ENCODE measurements at places on chromosomes 6 and 20. TPM values are rescaled to one million over a fixed set of nuclear protein-coding genes. Genes with fewer than 3 reads are reported as not detected.

Gene MYB
- total RNA-seq: 4.8 TPM

Gene OXT
- 46.4 TPM for total RNA-seq

Gene PHACTR3
- 43.8 TPM for total RNA-seq

Gene TRAM2
- 2.8 TPM for total RNA-seq

Gene TMEM244
- not detected for total RNA-seq

Gene GPR6
- 12.2 TPM for total RNA-seq

Gene GMEB2
- total RNA-seq: 7.8 TPM

Gene EEF1A2
- 313 TPM for total RNA-seq

Gene ARFGAP1
- 37.6 TPM for total RNA-seq

Gene NKX2-4
- 2.1 TPM for total RNA-seq

Gene RSPO3
- 3.7 TPM for total RNA-seq

Gene SIGLEC1
- total RNA-seq: 0.23 TPM

Gene ZNF318
- 18.2 TPM for total RNA-seq

Gene SIRPB1
- 1.2 TPM for total RNA-seq

Gene MRPL18
- 57.9 TPM for total RNA-seq

Gene HLA-DMB
- 2.3 TPM for total RNA-seq

Gene TMEM74B
- total RNA-seq: 16.1 TPM

Gene CEP57L1
- 73.4 TPM for total RNA-seq

Gene RIMS4
- total RNA-seq: 48.2 TPM

All from diencephalon (tissue), 1 donor.